ENCODE measurements at places on chromosomes 12 and 14.
A peak's percentile ranks its signal among the peaks of the same experiment; 100 is the strongest.

DNA sequence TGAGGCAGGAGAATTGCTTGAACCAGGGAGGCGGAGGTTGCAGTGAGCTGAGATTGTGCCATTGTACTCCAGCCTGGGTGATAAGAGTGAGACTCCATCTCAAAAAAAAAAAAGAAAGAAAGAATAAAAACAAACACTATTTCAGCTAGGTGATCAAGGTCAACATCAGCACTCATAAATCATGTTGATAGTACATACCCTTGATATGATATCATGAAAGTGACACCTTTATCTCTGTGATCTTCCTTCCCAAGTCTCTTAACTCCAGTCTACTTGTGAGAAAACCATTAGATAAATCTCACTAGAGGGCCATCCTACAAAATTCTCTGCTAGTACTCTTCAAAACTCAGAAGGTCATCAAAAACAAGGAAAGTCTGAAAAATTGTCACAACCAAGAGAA, 44.2 kb upstream of the PTGR2 start:
- DNase-seq = no peak

DNA sequence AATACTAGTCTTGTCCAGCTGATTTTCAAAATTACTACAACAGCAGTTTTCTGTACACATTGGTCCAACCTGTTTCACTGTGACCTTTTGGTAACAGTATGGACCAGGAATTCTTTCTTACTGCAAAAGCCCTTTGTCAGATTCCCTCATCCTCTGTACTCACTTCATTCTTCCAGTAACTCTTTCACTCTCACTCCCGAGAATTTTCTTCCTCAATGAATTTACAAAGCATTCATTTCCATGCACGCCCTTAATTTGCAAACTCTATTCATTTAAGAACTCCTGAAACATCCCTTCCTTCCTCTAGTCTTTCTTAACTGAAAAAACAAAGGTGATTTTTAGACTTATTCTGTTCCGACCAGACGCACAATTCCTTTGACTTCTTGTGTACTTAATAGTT, 238.2 kb downstream of the NELL2 start:
- no peak for DNase-seq

- no peak for DNase-seq
Measured at GRCh38 chr14:102297436-102298170, 7.4 kb downstream of the MOK start.

GRCh38 chr14:87111126-87111525, 881.9 kb downstream of the GALC start:
- DNase-seq = no peak

GRCh38 chr14:91149462-91149861, 35.6 kb downstream of the DGLUCY start:
- DNase-seq = no peak

- no peak for DNase-seq
Measured at GRCh38 chr14:53062856-53063255, 90.3 kb downstream of the DDHD1 start.

- DNase-seq = no peak
Measured at GRCh38 chr12:50069539-50069938, 12.1 kb downstream of the ASIC1 start.

DNA sequence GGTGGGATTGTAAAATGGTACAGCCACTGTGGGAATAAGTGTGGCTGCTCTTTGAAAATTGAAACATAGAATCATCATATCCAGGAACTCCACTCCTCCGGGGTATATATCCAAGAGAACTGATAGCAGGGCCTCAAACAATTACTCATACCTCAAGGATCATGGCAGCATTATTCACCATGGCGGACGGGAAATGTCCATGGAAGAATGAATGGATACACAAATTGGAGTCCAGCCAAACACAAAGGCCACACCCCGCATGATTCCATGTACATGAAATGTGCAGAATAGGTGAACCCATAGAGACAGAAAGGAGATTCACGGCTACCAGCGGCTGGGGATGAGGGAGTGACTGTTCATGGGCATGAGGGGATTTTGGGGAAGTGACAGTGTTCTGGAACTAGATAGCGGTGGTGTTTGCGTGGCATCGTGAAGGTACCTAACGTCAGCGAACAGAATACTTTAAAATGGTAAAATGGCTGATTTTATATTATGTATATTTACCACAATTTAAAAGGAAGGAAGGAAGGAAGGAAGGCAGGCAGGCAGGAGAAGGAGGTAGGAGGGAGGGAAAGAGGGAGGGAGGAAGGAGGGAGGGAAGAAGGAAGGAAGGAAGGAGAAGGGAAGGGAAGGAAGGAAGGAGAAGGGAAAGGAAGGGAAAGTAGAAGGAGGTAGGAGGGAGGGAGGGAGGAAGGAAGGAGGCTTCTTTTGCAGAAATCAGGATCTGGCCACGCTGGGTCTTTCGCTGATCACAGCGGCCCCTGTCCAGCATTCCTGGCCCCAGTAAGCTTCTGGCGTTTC, 14.1 kb upstream of the NCOR2 start:
- DNase-seq = no peak

DNA sequence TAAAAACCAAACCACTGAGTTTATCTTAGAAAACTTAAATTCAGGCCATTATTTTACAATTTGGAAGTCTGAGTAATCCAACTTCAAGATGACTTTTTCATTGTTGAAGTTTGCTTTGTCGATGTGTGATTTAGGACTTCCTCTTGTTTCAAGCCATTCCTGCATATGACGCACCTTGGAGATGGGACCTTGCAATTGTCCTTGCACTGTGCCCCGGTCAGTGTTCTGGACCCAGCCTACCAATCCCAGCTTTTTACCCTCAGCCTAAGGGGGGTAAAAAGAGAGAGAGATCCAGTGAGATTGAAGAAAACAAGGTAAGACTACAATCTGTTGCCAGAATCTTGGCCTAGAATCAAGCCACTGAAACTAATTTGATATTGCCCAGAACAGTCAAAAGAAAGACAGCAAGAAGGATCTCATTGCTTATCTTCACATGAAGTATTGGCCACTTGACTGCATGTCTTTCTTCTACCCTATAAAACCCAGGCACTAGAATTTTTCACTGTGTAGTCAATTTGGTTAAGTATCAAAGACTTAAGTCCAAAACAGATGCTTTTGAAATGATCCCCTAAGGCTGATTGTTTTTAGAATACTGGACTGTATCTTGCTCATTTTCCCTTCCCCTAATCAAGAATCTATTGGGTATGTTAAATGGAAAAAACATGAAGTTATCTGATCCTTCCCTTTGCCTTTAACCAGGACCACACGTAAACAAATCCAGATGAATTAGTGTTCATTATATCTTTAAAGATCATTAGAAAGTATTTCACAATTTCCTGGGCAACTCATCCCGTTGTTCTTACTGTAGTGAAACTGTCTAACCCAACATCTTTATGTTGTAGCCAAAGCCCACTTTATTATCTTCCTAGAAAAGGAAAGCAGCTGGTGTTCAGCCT, 2.4 kb upstream of the MLH3 start:
- no peak for DNase-seq

DNA sequence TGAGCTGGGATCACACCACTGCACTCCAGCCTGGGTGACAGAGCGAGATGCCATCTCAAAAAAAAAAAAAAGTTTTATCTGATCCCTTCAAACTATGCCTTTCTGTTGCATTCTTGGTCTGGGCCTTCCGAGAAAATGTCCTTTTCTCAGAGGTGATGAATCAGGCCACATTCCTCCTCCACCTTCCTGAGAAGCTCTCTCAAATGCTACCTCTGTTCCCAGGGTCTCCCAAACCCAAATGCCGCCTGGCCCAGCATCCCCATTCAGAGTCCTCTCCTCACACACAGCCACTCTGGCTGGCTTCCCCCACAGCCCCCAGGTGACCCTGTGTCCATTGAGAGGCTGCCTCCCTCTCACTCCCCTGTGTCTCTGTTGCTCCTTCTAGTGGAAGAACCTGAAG, 19.7 kb upstream of the TMED10 start:
- DNase-seq = no peak

DNA sequence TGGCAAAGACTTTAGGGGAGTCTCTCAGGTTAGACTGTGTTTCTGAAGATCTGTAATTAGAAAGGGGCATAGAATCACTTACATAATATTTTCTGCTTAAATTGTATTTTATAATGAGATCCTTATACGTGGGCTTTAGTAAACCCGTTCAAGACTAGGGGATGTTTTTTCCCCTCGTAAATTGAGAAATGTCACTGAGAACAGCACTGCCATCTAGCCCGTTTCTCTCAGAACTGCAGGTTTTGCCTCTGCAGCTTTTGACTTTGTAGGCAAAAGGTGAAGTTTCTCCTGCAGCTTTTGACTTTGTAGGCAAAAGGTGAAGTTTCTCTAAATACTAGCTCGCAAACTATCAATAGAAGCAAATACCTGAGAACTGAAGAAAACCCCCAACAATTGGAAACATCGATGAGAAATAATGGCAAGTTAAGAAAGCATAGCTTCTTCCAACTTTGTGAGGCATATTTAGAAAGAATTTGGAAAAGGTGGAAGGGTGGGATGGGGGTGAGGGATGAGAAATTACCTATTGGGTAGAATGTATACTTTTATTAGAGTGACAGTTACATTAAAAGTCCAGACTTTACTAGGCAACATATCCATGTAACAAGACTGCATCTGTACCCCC, 9.9 kb upstream of the ASPG start:
- DNase-seq = no peak

DNA sequence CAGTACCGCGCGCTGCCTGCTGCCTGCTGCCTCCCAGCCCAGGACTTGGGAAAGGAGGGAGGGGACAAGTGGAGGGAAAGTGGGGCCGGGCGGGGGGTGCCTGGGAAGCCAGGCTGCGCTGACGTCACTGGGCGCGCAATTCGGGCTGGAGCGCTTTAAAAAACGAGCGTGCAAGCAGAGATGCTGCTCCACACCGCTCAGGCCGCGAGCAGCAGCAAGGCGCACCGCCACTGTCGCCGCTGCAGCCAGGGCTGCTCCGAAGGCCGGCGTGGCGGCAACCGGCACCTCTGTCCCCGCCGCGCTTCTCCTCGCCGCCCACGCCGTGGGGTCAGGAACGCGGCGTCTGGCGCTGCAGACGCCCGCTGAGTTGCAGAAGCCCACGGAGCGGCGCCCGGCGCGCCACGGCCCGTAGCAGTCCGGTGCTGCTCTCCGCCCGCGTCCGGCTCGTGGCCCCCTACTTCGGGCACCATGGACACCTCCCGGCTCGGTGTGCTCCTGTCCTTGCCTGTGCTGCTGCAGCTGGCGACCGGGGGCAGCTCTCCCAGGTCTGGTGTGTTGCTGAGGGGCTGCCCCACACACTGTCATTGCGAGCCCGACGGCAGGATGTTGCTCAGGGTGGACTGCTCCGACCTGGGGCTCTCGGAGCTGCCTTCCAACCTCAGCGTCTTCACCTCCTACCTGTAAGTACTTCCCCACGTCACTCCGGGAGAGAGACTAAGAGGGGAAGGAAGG, at the start of gene LGR5:
Gene LGR5 (plus strand): TSS at position 186 of the 732 bp plus-strand sequence. CDS start 283 bp downstream, at position 469.
- no peak for DNase-seq

DNA sequence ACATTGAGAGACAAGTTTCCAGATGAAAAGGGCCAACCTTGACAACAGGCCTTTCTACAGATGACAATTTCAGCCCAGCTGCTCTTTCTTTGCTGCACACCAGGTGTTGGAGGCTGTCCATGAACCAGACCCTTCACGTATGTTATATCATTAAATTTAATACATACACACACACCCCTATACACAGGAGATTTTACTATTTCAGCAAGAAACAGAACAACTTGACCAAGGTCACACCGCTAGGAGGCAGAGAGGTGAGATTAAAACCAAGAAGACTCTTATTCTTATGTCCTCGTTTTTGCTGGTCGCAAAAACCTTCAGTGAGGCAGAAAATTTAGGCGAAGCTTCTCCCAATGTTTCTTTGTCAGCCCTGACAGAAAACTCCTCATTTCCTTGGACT, 1585.9 kb downstream of the AACS start:
- no peak for DNase-seq

GRCh38 chr14:86141966-86142365, 612.0 kb downstream of the FLRT2 start:
- DNase-seq = no peak

DNA sequence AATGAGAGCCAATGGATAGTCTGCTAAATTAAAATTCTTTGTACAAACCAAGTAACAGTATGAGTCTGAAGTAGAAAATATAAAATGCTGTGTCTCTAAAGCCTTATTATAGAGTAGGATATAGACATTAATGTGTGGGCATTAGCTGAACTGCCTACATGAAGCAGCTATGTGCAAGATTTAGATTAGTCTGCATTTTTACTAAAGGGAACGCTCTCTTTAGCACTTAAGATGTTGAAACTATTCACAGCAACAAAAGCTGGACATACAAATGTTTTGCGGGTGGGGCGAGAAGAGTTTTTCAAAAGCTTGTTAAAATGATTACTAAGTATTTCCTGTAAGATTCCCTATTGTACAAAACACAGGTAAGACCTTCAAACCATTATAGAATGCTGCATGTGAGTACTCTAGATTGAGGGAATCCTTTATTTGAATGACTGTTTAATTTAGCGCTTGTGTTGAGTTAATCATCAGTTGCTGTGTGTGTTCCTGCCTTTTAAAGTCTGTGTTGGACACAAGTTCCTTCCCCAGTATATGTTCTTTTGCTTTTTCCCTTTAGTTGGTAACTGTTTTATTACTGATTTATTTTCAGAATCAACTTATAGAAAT, 87.1 kb downstream of the RAD52 start:
- DNase-seq = no peak

- DNase-seq = no peak
Measured at GRCh38 chr14:32043624-32044023, 33.5 kb upstream of the ARHGAP5 start.

DNA sequence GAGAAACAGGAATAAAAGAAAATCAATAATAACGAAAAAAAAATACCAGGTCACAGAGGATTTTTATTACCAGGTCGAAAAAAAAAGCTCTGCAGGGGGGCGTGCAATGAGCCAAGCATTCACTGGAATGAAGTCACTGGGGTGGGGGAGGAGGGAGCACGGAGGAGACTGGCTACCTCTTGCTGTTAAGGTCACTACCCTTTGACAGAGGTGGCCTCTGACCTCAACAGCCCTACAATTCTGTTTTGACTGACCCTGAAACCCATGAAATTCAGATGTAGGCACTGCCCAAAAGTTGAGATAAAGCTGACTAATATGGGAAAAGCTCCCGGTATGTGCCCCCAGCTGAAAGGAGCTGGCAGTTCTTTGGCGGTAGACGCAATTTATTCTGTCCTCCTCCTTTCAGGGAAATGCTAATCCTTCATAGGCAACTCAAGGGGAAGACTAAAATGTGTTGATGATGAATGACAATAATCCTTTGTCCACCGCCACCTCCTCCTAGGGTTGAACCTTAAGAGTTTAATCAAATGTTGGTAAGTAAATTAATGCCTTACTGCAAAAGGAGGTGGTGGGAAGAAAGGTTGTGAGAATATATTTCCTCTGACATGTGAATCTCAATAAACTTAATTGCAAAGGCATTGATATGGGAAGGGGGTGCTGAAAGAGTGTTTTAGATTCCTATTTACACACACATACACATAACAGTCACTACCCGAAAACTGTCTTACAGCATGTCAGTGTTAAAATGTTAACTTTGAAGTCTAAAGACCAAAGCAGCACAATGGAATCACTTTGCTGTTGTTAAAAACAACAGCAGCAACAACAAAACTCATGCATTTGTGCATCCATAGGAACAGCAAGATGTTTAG, 6.3 kb upstream of the RIC8B start:
- DNase-seq = no peak

- no peak for DNase-seq
Measured at GRCh38 chr12:49279706-49280159, 14.9 kb downstream of the TUBA1C start.

- no peak for DNase-seq
Measured at GRCh38 chr14:99289394-99290189, 17.6 kb upstream of the BCL11B start.

- DNase-seq = no peak
Measured at GRCh38 chr12:130224613-130225012, 62.3 kb downstream of the FZD10 start.

- peak; percentile 35 for DNase-seq
Measured at GRCh38 chr14:100654814-100655740, 67.9 kb upstream of the BEGAIN start.

Measured in CD4-positive, alpha-beta T cell treated with Interleukin-17A for 1 hour (primary cell).